ENCODE measurements at places on chromosomes 1 and 21. TPM values are rescaled to one million over a fixed set of nuclear protein-coding genes. Genes with fewer than 3 reads are reported as not detected.
A peak's percentile ranks its signal among the peaks of the same experiment; 100 is the strongest.

DNA sequence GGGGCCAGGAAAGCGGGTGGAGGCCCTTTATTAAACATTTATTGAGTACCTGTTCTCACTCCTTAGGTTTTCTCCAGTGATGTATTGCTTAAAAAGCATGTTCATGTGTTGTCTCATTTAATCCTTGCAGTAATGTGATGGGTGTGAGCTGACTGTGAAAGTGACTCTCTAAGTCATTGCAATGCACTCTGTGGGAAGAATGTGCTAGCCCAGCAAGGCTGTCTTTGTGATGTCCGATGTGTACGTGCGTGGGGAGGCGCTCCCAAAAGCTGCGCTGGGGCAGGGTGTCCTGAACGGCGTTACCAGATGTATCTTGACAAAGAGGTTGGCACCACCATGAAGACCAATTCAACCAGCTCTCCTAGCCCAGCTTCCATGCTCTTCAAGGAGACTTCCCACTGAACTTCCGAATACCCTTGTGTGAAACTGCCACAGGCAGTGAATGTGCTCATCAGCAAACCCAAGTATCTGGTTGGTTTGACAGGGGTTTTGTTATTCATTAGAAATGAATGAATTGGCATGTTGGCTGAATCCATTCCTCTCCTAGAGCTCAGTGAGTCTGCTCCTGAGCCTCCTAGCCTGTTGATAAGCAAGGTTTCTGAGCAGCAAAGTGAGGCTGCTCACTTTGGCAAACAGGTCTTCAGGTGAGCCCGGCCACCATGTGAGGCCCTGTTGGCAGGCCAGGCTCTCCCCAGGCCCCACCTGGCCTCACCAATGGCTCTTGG is 28.0 kb downstream of the NUAK2 start:
- no peak for DNase-seq

DNA sequence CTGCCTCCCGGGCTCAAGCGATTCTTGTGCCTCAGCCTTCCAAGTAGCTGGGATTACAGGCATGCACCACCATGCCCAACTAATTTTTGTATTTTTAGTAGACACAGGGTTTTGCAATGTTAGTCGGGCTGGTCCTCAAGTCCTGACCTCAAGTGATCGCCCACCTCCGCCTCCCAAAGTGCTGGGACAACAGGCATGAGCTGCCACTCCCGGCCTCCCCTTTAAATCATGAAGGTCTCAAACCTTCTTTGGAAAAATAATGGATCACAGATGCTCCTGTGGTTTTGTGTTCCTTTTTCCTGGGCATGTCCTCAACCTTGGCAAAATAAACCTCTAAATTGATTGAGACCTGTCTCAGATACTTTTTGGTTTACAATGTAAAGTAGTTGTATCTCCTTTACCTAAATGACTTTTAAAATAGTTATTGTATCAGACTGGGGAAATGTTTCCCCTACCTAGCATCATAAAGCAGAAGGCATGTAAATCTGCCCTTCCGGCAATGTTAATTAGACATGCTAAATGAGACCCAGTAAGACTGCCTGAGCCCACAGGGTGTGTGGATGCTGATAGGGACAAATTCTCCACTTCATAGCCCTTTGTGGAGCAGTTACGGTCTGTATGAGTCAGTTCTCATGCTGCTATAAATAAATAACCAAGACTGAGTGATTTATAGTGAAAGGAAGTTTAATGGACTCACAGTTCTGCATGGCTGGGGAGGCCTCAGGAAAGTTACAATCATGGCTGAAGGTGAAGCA is 27.8 kb downstream of the CBR1 start:
- no peak for DNase-seq

Gene SPATA45
- not detected for total RNA-seq

DNA sequence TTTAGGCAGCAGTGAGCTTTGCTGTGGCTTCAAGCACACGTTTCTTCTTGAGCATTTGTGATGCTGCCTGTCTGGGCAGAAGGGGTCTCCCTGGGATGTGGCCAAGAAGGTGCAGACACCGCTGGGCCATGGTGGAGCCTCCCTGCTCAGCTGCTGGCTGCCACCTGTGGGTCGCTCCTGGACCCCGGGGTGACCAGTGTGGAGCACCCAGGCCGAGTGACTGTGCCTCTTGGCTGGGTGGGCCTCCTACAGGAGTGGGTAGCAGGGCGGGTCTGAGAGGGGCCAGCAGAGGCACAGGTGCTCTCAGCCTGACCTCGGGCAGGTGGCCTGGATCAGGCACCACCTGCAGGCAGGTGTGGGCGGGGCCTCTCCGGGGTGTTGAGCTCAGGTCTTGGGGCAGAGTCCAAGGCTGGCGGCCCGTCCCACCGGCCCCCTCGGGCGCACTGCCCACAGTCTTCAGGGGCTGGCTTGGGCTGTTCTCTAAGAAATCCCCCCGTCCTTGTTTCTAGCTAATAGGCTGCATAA is 42.0 kb upstream of the COL6A1 start:
- DNase-seq: peak; percentile 21

GRCh38 chr1:209208648-209209047 is 374.9 kb upstream of the CAMK1G start:
- no peak for DNase-seq

Gene SERINC2
- total RNA-seq: 1.5 TPM

DNA sequence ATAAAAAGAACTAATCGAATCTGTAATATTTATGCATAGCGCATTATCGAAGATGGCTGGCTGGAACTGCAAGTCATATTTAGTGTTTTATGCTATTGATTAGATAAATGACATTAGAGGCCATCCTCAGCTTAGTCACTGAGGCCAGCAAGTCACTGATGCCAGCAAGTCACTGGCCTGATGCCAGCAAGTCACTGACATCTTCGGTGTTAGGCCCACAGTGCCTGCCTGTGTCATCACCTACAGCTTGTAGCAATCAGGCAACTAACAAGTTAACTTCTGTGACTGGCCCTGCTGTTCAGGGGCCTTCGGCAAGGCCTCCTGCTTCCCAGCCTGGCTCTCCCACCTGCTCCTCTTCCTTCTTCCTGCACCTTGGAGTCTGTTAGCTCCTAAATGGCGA is 65.6 kb upstream of the SCCPDH start:
- no peak for DNase-seq

GRCh38 chr1:96882096-96882495 is 160.5 kb downstream of the PTBP2 start:
- no peak for DNase-seq

GRCh38 chr1:85847356-85847755 is 139.1 kb upstream of the ZNHIT6 start:
- no peak for DNase-seq
